NCI-H1694 treated with DMSO at 0.1 percent for 48 hours (cell line): ENCODE measurements at places on chromosomes 5 and 9.

DNA sequence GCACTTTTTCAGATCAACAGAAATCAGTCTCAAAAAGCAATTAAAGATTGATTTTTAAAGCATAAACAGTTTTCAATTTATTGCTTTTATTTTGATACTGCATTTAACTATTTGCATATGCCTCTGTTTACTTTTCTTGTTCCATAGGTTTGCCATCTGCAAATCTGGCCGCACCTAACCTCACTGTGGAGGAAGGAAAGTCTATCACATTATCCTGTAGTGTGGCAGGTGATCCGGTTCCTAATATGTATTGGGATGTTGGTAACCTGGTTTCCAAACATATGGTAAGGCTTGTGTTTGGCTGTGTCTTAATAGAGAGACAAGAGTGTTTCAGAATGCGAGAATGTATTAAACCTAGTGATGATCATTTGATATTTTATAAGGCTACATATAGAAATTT lies 53.9 kb downstream of the NTRK2 start:
- DNase-seq, result no peak

GRCh38 chr5:132463811-132464155 lies 26.8 kb downstream of the IRF1 start:
- no peak for DNase-seq

DNA sequence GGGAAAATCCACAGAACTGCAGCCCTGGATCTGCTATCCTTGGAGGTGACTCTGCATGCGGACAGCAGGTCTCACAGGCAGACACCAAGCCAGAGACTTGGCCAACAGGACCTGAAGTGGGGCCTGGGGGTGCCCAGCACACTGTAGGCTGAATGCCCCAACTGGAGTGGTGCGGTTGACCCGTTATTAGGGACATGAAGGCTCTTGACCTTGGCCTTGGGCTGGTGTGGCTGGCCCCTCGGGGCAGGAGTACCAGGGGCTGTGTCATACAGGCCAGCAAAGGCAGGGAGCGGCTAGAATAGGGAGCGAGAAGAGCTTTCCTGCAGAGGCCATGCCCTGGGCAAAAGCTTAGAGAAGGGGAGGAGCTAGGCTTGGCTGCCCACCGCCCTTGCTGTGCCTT lies 153.2 kb upstream of the MVB12B start:
- DNase-seq, result no peak

- DNase-seq, result no peak
Observed at GRCh38 chr5:35125746-35126145, 78.0 kb upstream of the AGXT2 start.

- DNase-seq, result no peak
Observed at GRCh38 chr9:22855980-22856379, 409.4 kb downstream of the DMRTA1 start.

DNA sequence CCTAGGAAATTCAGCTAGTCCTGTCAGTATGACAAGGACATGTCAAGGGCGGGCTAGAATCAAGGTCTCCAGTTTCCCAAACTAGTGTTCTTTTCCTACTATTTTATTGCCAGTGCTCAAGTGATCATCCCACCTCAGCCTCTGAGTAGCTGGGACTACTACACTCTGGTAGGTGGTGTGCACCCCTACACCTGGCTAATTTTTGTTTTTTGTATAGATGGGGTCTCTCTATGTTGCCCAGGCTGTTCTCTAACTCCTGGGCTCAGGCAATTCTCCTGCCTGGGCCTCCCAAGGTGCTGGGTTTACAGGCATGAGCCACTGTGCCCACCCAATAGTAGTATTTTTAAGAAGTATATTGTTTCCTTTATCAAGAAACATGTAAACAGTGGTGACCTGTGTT lies 54.0 kb downstream of the C9orf85 start:
- DNase-seq, result no peak

DNA sequence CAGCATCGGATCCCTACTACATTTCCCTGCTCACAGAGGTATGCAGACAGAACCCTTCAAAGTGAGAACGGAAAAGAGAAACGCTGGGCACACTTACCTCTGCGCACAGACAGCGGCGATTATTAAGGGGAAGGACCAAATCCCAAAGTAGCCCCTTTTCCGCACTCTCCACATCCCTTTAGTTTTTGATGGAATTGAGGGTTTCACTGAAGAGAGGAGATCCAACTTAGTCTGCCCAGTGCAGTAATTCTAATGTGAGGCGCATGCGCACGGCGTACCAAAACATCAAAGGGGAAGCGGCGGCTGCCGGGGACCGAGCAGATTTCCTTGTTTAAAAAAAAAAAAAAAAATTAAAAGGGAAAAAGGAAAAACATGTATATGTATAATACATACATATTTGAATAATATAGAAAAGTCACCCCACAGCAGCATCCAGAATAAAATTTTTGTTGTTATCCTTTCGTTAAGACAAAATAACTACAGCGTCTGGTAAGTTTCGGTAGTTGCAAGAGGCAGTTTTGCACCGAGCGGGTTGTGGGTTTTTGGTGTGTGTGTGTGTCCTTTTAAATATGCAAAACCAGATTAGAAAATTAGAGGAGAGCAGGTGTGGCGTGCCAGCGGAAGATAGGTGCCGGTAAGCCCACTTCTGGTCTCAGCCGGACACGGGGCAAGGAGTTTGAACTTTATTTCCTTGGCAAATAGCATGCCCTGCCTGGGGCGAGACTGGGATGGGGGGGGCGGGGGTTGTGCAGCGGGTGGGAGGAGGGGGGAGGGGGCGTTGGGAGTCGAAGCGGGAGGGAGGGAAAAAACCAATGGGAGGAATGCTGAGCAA lies at the start of gene GABRB2:
Gene GABRB2, minus strand, starts transcription at position 256 of the 832 bp plus-strand sequence. Its CDS starts 82 bp downstream, at position 174.
- DNase-seq, result peak; percentile 77
